Articular chondrocyte of knee joint (primary cell): ENCODE measurements at places on chromosomes 11 and 22. TPM values are rescaled to one million over a fixed set of nuclear protein-coding genes. Genes with fewer than 3 reads are reported as not detected.

Gene TMPRSS13
- not detected in 2 replicates for total RNA-seq

Gene SLC43A1
- total RNA-seq: 12.0 and 14.5 TPM in 2 replicates

Gene SGSM1
- total RNA-seq: 0.13 and 0.22 TPM in 2 replicates

Gene STK33
- total RNA-seq: 0.78 and 2.7 TPM in 2 replicates

Gene C11orf91
- not detected in 2 replicates for total RNA-seq

Gene MYEOV
- total RNA-seq: 0.39 and 1.1 TPM in 2 replicates

Gene OR51I1
- 0.22 TPM in 1 of 2 replicates, not detected in the other for total RNA-seq

Gene CYB5R2
- total RNA-seq: 29.0 and 30.1 TPM in 2 replicates

Gene RFPL3
- total RNA-seq: not detected in 2 replicates

Gene TMEM86A
- 1.4 and 1.6 TPM in 2 replicates for total RNA-seq

Gene NEFH
- 0.22 and 0.39 TPM in 2 replicates for total RNA-seq

Gene LBHD1
- total RNA-seq: 4.0 and 6.1 TPM in 2 replicates

Gene DCDC1
- 0.65 and 1.6 TPM in 2 replicates for total RNA-seq

Gene YAP1
- total RNA-seq: 171 and 172 TPM in 2 replicates
